ENCODE measurements at places on chromosomes 4 and X. TPM values are rescaled to one million over a fixed set of nuclear protein-coding genes. Genes with fewer than 3 reads are reported as not detected.

Gene BEX4
- total RNA-seq, result 53.4 TPM

Gene DSPP
- not detected for total RNA-seq

Gene RHOXF2
- not detected for total RNA-seq

Gene CT55
- not detected for total RNA-seq

Gene FMR1
- 127 TPM for total RNA-seq

Gene S100G
- not detected for total RNA-seq

Gene GUCY1B1
- 4.0 TPM for total RNA-seq

Gene TMSB15C
- 2.0 TPM for total RNA-seq

Gene ADAMTS3
- not detected for total RNA-seq

Gene DMP1
- total RNA-seq, result not detected

Gene NSDHL
- total RNA-seq, result 8.2 TPM

Gene ARSJ
- 1.5 TPM for total RNA-seq

Gene BEND2
- 0.48 TPM for total RNA-seq

Gene SPANXB1
- total RNA-seq, result not detected

Gene MAGED4B
- not detected for total RNA-seq

Gene SNCA
- total RNA-seq, result 0.58 TPM

Gene ARR3
- not detected for total RNA-seq

Gene PLAC1
- total RNA-seq, result not detected

Measured in natural killer cell (primary cell).